ENCODE measurements at places on chromosomes 1 and 21.

DNA sequence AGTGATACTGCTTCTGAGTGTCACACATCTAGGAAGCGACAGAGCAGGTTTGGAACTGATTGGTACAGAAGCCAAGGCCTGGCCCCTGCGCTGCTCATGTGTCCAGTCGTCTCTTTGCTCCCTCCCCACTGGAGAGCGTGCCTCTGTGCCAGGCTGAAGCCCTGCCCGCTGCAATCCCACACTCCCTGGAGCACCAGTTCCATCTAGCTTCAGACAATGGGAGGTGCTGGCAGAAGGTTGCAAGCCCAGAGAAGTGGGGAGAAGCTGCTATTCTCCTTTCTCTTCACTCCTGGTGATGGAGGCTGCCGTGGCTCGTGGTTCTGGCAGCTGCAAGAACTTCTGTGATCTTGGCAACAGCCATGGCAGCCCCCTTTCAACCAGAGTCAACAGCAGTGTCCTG is 250.9 kb downstream of the MATN1 start:
- no peak for DNase-seq

DNA sequence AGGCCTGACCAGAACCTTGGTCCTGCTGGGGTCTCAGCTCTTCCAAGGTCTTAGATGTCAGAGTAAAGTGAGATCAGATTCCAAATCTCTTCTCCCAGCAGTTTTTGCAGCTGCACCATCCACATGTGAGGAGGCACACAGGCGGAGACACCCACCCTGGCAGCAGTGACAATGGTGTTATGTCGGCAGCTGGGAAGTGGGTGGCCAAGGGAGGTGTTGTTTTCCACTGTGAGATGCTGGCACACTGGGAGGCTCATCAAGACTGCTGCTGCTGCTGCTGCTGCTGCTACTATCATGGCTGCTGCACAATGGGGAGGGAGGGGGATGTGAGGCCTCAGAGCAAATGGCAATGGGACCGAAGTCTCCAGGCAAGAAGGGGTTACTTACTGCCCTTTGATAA is 23.6 kb downstream of the CAMK2N1 start:
- DNase-seq = no peak

- no peak for DNase-seq
Measured at GRCh38 chr1:242184955-242185354, 186.1 kb upstream of the MAP1LC3C start.

DNA sequence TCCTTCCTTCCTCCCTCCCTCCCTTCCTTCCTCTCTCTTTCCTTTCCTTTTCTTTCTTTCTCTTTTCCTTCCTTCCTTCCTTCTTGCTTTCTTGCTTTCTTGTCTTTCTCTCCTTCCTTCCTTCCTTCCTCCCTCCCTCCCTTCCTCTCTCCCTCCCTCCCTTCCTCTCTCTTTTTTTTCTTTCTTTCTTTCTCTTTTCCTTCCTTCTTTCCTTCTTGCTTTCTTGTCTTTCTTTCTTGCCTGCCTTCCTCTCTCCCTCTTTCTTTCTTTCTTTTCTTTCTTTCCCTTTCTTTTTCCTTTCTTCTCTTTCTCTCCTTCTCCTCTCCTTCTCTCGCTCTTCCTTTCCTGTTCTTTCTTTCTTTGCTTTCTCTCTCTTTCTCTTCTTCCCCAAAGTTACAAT is 728.4 kb upstream of the ADAMTS5 start:
- DNase-seq = no peak

DNA sequence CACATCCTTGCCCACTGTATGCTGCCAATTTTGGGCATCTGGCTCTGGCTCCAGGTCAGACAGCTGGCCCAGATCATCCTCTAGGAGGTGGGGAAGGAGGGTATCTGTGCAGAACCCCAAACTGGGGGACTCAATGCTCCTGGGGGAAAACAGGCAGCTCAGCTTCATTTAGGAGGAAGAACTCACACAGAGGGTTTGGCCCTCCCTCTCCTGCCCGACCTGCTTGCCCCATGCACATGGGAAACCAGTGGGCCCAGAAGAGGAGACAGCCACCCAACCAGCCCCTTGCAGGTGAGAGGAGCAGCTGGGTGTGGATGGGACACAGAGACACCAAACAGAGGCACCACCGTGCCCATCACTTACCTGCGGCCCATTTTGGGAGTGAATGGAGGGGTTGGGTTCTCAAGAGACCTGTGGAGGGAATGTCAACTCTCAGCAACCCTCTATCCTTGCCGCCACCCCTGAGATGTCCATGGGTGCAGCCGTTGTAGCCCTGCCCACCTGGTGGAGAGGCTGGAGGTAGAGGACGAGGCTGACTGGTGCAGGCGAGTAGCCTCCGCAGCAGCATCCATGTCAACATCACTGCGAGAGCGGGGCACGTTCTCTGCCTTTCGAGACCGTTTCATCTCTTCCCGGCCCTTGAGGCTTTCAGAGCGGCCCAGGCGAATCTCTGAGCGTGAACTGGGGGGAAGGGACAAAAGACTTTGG is 27.5 kb downstream of the LRRC71 start:
- DNase-seq = no peak

GRCh38 chr21:38306433-38307141 is 49.8 kb downstream of the KCNJ15 start:
- DNase-seq = peak; percentile 18

- no peak for DNase-seq
Measured at GRCh38 chr1:28983509-28984310, 69.3 kb downstream of the EPB41 start.

GRCh38 chr1:67524143-67525052 is 94.2 kb upstream of the SERBP1 start:
- DNase-seq = peak; percentile 62

DNA sequence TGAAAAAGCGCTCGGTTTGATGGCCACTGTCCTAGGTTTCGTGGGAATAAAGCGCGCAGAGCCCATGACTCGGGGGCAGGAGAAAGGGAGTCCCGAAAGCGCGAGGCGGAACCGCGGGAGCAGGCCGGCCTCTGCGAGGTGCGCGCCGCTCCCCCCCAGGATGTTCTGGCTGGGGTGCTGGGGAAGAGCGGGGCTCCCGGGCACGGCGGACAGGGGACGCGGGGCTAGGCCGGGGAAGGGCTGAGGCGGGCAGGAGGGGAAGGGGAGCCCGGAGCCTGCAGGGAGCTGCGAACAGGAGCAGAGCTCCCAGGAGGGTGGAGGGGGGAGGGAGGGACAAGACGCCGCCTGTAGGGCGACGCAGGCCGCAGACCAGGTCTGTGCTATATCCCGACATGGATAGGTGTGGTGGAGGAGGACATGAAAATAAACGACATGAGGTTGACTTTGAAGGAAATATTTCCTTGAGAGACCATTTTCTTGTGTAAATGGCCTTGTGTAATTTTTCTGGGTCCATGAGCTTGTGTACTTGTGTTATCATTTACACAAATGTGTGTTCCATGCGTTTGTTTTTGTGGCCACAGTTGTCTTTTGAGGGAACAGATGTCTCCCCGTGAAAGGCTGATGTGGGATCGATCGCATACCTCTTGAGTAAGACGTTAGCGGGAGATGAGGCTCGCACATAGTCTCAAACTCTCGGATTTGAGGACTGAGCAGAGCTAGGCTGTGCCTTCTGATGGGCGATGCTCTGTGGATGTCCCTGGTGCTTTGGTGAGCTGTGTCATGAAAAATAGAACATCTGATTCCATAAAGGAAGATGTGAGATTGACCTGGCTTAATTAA is 1.3 kb downstream of the PCNT start:
- DNase-seq = peak; percentile 81

DNA sequence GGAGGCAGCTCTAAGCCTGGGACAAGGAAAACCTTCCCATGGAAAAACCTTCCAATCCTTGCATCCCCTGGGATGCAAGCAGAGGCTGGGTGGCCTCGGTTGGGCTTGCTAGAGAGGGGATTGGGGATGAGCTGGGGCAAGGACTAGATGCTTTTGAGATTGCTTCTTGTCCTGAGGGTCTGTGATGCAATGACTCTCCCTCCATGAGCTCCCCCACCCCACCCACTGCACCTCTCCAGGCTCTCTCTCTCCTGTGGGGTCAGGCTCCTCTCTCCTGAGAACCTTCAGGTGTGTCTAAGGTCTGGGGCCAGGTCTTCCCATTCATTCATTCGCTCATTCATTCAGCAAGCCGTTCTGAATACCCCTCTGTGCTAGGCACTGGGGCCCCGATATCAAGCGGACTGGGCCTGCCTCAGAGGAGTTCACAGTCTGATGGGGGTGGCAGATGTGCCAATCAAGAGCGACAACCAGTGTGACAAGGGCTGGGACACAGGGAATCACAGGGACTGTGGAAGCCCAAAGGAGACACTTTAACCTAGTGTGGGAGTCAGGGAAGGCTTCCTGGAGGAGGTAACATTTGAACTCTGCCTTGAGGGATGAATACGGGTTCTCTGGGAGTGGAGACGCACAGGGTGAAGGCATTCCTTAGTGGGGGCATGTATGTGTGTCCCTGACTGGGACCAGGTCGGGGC is 6.5 kb downstream of the LDLRAD1 start:
- DNase-seq = no peak

All from SW480 (cell line).